ENCODE measurements at places on chromosomes 1 and 21. TPM values are rescaled to one million over a fixed set of nuclear protein-coding genes. Genes with fewer than 3 reads are reported as not detected.

GRCh38 chr1:147700042-147701006 lies 30.0 kb upstream of the ACP6 start:
- no peak overlapping the region for H3K4me3 ChIP-seq
- peaks cover 2% of the 10 kb centered on the region for H3K4me1 ChIP-seq
- H3K27me3 ChIP-seq, result no peaks in the 10 kb centered on the region

DNA sequence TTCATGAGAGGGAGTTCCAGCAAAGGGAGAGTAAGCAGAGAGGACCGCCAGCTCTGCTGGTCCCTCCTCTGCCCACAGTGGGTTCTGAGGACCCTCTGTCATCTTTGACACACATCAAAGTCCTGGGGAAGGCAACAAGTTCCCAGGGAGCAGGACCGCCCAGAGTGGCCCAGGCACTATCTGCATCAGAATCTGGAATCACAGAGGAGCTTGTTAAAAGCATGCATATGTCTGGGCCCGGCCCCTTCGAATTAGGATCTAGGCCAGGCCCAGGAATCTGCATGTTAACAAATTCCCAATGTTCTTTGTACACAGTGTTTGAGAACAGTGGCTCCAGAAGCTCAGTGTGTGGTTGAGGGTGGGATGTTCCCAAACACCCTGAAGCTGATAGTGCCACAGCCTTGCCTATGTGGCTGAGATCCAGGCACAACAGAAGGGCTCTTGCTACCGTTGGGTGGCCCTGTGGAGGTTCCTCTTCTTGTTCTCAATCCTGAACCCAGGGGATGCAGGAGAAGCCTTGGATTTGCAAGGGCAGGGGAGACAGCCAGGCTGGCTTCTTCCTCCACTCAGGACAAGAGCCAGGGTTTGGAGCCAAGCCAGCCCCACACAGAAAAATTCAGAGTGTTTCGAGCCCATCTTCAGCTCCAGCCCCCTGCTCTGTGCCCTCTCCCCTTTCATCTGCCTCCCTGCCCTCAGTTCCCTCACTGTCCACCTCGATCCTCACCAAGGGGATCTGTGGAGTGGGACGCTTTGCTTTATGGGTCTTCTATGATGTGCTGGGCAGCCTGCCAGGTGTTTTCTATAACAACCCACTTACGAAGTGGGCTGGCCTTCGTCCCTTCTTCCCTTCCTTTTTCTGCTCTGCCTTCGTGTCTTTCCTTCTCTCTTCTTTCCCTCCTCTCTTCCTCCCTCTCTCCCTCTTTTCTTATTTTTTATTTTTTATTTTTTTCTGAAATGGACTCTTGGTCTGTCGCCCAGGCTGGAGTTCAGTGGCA lies 129.0 kb upstream of the TMPRSS2 start:
- no peaks in the 10 kb centered on the region for H3K27me3 ChIP-seq
- H3K4me1 ChIP-seq, result peaks cover 51% of the 10 kb centered on the region
- H3K36me3 ChIP-seq, result no peaks in the 10 kb centered on the region
- no peak overlapping the region for H3K4me3 ChIP-seq

- peaks cover 15% of the 10 kb centered on the region for H3K4me1 ChIP-seq
- no peaks in the 10 kb centered on the region for H3K27me3 ChIP-seq
- no peak overlapping the region for H3K27ac ChIP-seq
- peak; percentile 19 for DNase-seq
- no peaks in the 10 kb centered on the region for H3K36me3 ChIP-seq
These were observed 49.3 kb upstream of the PSEN2 start for GRCh38 chr1:226820941-226821718.

- no peak overlapping the region for H3K4me3 ChIP-seq
- no peaks in the 10 kb centered on the region for H3K36me3 ChIP-seq
- no peaks in the 10 kb centered on the region for H3K27me3 ChIP-seq
- no peak overlapping the region for H3K27ac ChIP-seq
- peaks cover 4% of the 10 kb centered on the region for H3K4me1 ChIP-seq
- DNase-seq, result no peak
These were observed 5.3 kb upstream of the C1orf115 start for GRCh38 chr1:220684890-220685289.

The RGS13 gene
- polyA plus RNA-seq, result not detected

The BLZF1 gene
- 35.4 TPM for polyA plus RNA-seq

GRCh38 chr1:38183096-38183495 lies 136.5 kb upstream of the POU3F1 start:
- no peaks in the 10 kb centered on the region for H3K36me3 ChIP-seq
- no peak overlapping the region for H3K27ac ChIP-seq
- no peaks in the 10 kb centered on the region for H3K27me3 ChIP-seq
- H3K4me3 ChIP-seq, result no peak overlapping the region

GRCh38 chr1:218547957-218548730 lies 203.0 kb downstream of the TGFB2 start:
- no peaks in the 10 kb centered on the region for H3K36me3 ChIP-seq
- H3K27ac ChIP-seq, result no peak overlapping the region
- no peak for DNase-seq
- H3K4me1 ChIP-seq, result no peaks in the 10 kb centered on the region
- no peak overlapping the region for H3K4me3 ChIP-seq

The GJA5 gene
- polyA plus RNA-seq, result 44.0 TPM

The RPS6KA1 gene
- 65.9 TPM for polyA plus RNA-seq

The ADAMTS4 gene
- polyA plus RNA-seq, result 0.22 TPM

GRCh38 chr21:30044447-30045064 lies 104.8 kb upstream of the GRIK1 start:
- no peaks in the 10 kb centered on the region for H3K27me3 ChIP-seq
- H3K4me3 ChIP-seq, result no peak overlapping the region
- no peaks in the 10 kb centered on the region for H3K4me1 ChIP-seq
- no peak overlapping the region for H3K27ac ChIP-seq

- DNase-seq, result no peak
- no peaks in the 10 kb centered on the region for H3K36me3 ChIP-seq
- H3K27me3 ChIP-seq, result no peaks in the 10 kb centered on the region
These were observed 11.7 kb upstream of the RNF2 start for GRCh38 chr1:185033686-185034085.

DNA sequence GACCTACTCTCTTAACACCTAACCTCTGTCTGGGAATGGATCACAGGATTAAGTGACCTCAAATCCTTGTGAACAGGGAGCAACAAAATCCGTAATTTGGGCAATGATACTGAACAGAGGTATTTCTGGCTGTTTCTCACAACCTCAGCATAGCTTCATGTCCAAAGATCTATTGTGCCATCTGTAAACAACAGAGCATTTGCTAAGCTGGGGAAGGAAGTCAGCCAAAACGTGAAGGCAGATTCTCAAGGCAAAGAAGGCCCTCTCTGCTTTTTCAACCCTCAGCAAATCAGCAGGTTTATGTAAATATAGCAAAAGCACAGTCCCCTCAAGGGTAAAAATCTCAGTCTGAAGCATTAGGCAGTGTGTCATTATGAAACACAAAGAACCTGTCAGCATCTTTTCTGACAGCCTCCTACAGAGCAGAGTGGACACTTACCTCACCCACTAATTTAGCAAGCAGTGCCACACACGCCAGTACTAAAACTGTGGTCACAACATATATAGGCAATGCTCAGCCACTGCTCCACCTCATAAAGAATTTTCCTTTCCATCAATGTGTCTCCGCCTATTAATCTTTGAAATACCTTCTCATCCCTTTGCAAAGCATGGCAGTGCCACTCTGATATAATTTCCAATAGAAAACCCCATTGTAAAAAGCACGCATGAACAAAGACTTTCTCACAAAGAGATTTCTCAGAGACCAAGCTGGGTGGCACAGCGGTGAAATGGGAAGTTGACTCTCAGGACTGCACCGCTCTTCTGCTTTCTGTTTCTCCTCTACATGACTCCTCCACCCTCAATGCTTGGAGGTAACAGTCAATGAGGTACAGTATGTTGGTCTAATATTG lies 188.0 kb downstream of the RERE start:
- no peak overlapping the region for H3K27ac ChIP-seq
- no peak overlapping the region for H3K4me3 ChIP-seq
- DNase-seq, result no peak
- no peaks in the 10 kb centered on the region for H3K27me3 ChIP-seq
- H3K4me1 ChIP-seq, result peaks cover 12% of the 10 kb centered on the region

GRCh38 chr1:46244656-46245371 lies 2.7 kb upstream of the RAD54L start:
- no peak overlapping the region for H3K27ac ChIP-seq
- no peak overlapping the region for H3K4me3 ChIP-seq
- H3K4me1 ChIP-seq, result peaks cover 14% of the 10 kb centered on the region
- H3K27me3 ChIP-seq, result no peaks in the 10 kb centered on the region

DNA sequence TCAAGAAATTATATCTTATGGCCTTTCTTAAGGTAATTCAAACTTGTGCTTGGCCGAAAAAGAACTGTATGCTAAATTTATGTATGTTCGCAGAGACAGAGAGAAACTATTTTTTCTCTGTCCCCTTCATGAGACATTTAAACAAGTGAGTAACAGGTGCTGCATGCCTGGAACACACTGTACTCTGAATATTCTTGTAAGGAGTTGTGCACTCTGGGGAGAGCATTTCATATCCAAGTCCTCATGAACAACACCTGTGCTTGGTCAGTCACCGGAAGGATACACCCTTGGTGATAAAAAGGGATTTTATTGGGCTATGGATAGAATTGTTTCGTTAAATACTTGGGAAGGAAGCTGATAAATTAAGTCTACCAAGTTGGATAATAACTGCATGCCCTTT lies 220.8 kb upstream of the NRIP1 start:
- H3K27me3 ChIP-seq, result no peaks in the 10 kb centered on the region
- no peaks in the 10 kb centered on the region for H3K36me3 ChIP-seq
- no peak for DNase-seq

DNA sequence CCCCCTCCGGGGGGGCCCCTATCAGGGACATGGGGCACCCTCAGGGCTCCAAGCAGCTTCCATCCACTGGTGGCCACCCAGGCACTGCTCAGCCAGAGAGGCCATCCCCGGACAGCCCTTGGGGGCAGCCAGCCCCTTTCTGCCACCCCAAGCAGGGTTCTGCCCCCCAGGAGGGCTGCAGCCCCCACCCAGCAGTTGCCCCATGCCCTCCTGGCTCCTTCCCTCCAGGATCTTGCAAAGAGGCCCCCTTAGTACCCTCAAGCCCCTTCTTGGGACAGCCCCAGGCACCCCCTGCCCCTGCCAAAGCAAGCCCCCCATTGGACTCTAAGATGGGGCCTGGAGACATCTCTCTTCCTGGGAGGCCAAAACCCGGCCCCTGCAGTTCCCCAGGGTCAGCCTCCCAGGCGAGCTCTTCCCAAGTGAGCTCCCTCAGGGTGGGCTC lies 34.9 kb downstream of the TRIM11 start:
- no peaks in the 10 kb centered on the region for H3K36me3 ChIP-seq
- H3K4me3 ChIP-seq, result no peak overlapping the region
- peaks cover 26% of the 10 kb centered on the region for H3K27me3 ChIP-seq
- no peaks in the 10 kb centered on the region for H3K4me1 ChIP-seq
- no peak for DNase-seq
- H3K27ac ChIP-seq, result no peak overlapping the region

Data from keratinocyte (primary cell).